ENCODE measurements at places on chromosomes 3 and 15.

GRCh38 chr15:63833021-63833696 lies 589 bp downstream of the HERC1 start:
- no peak for DNase-seq

DNA sequence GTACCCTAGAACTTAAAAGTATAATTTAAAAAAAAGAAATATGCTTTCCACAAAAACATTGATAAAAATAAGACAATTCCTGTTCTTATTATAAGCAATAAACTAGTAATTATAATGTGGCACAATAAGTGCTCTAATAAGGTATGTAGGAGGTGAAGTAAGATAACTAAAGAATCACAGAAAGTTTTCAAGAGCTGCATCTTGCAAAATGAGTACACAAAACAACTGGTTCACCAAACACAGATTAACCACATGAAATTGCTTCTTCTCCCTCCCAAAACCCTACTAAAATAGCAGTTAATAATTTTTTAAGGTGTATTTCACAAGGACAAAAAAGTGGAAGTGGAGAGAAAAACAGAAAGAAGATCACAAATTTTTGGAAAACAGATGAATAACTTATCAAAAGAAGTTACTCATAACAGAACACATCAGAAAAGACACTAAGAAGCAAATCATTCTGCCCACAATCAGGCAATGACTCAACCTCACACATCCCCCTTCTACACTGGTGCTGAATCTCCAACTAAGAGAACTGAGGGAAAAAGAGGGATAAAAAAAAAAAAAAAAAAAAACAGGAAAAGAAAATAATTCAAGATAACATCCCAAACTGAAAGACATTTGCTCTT lies 64.2 kb downstream of the TBC1D5 start:
- peak; percentile 4 for DNase-seq

GRCh38 chr3:24310887-24311286 lies 183.8 kb downstream of the THRB start:
- DNase-seq = no peak

DNA sequence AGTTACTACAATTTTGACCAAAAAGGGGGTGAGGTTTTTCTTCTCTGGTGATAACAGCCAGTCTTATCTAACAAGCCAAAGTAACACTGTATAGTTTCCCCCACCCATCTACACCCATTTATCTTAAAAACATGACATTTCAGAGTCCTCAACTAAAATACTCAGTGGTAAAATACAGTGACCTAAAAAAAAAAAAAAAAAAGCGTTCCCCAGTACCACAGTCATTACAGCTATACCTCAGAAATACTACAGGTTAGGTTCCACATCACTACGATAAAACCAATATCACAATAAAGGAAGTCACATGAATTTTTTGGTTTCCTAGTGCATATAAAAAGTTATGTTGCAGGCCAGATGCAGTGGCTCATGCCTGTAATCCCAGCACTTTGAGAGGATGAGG lies 13.8 kb downstream of the DENND4A start:
- DNase-seq = no peak

GRCh38 chr3:158961911-158962310 lies 160.1 kb downstream of the MFSD1 start:
- no peak for DNase-seq

- peak; percentile 38 for DNase-seq
Observed at GRCh38 chr15:65384895-65385869, 7.4 kb upstream of the IGDCC3 start.
